ENCODE measurements at places on chromosomes 6 and 20. TPM values are rescaled to one million over a fixed set of nuclear protein-coding genes. Genes with fewer than 3 reads are reported as not detected.

HLA-C gene
- total RNA-seq = 293 TPM

ARFGEF3 gene
- total RNA-seq = 1.8 TPM

MAN1A1 gene
- 5.3 TPM for total RNA-seq

OOEP gene
- 0.17 TPM for total RNA-seq

TSHZ2 gene
- 11.5 TPM for total RNA-seq

PIGT gene
- total RNA-seq = 31.0 TPM

DNA sequence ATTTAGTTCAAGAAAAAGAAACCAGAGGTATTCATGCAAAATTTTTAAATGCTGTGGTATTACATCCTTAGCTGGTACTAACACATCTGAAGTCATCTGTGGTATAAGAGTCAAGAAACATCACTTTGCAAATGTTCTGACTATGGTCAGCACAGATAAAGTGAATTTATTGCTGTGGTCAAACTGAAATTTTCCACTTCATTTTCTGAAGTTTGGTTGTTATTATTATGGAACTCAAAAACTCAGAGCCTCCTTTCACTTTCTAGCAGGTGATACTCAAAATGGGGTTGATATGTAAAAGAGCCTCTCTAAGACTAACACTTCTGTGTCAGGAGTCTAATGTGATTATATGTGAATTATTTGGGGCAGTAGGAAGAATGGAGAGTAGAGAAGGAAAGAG is 257.8 kb downstream of the RNGTT start:
- DNase-seq = no peak

DNA sequence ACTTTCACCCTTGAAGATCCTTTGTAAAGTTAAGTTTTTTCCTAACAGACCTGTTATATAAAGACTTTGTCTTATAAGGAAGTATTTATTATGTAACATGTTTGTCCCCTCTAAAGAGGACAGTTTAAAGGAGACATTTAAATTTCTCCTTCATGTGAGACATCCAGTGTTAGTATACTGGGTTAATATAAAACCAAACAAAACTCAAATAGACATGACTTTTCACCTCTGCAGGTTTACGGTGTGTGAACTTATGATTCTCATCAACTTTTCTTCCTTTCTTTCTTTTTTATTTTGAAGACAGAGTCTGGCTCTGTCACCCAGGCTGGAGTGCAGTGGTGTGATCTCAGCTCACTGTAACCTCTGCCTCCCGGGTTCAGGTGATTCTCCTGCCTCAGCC is 17.4 kb upstream of the MPC1 start:
- DNase-seq = no peak

DNA sequence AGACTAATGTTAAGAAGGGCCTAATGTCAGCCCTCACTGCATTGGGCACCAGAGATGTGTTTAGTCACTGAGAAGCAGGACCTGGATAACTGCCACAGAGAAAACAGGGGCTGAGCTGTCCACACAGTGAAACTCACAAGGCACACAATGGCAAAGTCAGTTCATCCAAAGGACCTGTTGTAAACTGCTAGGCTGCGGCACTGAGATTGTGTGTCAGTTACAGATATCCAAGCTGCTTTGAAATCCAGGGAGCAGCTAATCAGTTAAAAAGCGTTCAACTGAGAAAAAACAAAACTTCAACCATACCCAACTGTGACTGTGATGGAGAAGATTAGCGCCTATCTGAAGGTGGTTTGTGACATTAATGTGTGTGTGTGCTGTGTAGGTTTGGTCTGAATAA is 27.8 kb upstream of the TMEM14A start:
- DNase-seq = no peak

- peak; percentile 35 for DNase-seq
Measured at GRCh38 chr6:70684794-70685493, 17.3 kb downstream of the SMAP1 start.

DNA sequence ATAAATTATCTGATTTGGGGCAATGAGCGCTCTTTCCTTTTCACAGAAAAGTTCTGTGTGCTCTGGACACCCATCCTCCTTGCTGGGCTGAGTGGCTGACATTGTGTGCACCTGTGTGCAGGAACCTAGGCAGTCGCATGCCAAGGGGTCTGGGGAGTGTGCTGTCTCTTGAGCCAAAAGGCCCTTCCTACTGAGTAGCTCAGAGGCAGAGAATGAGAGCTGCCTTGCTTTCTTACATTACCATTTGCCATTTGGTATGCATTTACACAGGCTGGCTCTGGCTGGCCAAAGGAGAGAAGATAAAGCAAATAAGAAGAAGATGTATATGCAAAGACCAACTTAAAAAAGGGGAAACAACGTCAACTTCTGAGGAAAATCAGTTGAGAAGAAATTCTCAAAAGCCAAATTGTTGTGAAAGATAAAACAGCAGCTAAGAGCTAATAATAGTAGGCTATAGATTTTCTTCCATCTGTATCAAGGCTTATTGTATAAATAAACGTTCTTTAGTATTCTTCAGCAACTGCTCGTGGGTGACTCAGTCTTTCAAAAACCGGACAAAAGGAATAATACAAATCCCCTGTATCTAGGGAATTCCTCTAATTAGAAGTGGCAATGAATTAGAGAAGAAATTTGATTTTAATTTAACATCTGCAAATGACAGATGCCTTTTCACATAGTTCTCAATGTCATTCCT is 121.9 kb downstream of the INSM1 start:
- DNase-seq = no peak

- no peak for DNase-seq
Measured at GRCh38 chr6:138638604-138639003, 135.0 kb upstream of the CCDC28A start.

GRCh38 chr20:4156411-4156810 is 141.1 kb upstream of the RNF24 start:
- DNase-seq = no peak

DNA sequence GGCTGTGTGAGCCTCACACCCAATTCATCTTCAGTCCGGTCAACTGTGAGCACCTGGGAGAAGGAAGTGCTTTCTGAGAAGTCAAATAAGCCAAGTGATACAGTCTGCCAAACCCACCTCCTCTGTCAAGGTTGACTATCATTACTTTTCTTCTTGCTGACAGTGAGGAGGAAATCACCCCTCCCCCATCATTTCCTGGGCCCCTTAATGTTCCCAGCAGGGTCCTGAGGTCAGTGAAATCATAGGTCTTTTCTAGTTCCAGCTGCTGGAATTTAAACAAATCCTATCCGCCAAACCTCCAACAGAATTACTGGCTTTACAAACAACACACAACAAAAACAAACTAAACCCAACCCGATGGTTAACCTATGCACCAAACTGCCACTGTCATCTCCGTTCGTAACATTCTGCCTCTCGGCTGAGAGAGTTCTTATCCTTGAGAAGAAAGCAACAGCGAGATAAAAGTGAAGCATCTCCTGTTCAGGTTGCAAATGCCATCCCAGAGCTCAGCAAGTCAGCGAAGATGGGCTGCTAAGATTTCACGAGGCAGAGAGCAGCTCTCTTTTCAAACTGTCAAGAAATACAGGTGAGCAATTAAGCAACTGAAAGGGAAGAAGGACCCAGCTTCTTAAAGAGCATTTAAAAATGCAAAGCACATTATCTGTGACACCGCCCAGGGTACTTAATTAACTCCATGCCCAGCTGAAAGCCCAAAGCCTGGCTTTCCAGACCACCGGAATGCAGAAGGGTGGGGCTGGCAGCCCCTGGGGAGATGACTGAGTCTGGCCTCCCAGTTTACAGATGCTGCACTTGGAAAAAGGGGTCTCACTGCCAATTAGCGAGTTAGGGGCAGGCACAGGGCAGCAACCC is 24.7 kb downstream of the GFOD1 start:
- no peak for DNase-seq

DNA sequence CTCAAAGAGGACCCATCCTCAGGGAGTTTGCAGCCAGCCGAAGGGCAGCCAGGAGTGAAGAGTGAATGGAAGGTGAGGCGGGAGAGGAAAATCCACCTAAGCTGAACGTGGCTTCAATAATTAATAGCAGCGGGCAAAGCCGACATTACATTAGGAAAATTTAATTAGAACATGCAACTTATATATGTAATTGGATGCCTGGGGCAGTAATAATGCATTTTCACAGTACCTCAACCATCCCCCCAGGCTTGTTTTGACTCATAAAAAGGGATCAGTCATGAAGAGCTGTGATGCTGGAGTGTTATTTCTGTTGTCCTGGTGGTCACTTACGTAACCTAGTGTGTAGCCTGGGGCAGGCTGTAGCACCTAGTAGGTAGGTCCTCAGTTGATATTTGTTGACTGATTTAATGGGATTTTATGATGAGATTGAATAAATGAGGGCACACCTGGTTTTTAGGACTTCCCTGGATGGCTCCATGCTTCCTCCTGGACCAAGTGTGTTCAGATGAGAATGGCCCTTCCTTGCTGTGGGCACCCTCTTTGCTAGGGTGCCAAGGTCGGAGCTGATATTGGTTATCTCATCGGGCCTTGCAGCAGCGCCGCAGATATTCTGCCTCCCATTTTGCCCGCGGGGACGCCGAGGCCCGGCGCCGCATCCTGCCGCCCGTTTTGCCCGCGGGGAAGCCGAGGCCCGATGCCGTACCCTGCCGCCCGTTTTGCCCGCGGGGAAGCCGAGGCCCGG is 128.8 kb downstream of the CDH26 start:
- peak; percentile 35 for DNase-seq

DNA sequence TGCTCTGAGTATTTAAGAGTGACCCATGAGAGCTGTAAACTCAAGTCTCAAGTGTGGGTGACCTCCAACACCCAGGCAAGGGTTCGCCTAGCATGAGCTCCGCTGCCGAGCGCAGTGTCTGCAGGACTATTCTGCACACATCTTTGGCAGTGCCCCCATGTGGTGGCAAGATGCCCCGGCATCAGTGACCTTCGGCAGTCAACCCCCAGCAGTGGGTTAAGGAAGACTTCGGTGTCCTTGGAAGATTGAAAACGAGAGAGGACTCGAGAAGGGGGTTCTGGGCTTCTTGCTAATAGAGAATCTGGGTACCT is 43.1 kb downstream of the RBM38 start:
- DNase-seq = no peak

DNA sequence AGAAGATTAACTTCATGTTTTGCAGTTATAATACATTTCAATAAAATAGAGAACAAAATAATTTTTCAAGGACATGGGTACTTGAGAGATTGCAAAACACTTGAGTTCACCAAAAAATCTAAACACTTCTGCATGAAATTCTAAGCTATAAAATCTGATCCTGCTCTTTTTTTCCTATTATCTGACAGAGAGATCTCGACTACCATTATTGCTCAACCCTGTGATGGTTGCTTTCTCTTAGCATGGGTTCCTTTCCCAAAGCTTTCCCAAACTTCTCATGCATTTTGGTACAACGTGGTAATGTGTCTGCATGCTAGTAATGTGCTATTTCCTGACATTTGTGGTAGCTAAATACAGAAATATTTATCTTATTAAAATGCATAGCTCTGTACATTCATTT is 1243.1 kb upstream of the ADGRB3 start:
- no peak for DNase-seq

DNA sequence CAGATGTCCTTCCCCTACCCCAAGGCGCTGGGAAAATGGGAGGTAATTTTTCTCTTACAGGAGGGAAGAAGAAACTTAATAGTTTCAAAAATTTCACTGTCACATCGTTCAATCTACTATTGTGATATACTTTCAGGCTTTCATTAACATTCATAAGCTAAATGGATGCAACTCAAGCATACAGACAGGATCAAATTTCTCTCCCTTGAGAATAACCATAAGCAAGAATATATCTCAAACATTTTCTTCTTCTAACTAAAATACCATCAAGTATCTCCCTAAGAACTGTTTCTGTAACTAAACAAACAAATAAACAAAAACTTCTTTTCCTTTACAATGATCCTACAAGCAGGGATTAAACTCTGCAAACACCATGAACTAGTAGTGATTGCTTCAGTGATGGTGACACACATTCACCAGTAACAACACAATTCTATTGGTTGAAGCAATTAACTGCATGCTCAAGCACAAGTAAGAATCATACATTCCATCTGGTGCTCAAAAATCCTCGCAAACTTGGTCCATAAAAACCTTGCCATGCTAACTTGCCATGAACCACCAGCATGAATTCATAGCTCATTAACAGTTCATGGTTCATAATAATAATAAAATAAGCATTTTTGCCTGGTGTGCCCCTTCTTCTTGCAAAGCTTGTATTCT is 183.8 kb downstream of the PTPRK start:
- DNase-seq = no peak

DNA sequence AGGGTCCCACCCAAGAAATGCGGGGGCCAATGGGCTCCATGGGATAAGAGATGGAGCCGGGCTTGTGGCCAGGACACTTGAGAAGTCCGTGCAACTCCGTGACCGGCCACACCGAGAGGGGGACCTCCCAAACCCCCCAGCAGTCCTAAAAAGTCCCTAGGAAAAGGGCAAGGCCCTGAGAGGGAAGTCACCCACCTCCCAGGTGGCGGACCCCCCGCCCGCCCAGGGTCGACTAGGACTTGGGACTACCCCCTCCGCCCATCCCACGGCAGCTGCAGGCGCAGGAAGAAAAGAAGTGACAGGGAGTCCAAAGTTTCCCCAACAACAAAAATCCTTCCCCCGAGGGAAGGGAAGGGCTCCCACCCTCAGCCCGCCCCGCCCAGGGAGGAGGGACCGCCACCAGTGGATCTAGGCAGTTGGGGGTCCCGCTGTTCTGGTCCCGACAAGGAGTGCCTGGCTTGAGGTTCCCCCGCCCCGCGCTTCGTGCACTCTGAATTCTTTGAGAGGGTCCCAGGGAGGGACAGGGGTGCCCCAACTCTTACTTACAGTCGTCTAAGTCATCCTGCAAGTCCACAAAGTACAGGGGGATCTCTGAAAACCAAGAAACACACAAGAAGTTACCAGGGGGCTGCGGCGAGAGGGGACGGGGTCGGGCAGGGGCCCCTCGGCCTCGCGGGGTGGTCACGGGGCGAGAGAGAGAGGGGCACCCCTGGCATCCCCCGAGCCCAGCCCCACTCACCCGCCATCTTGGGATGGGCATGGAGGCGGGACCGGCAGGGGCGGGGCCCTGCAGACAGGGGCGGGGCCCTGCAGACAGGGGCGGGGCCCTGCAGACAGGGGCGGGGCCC is 611 bp upstream of the RAB22A start:
- peak; percentile 40 for DNase-seq

GRCh38 chr6:106184629-106185028 is 98.5 kb downstream of the PRDM1 start:
- no peak for DNase-seq

GRCh38 chr6:158053377-158054313 is 72.0 kb downstream of the SYNJ2 start:
- DNase-seq = no peak

- DNase-seq = no peak
Measured at GRCh38 chr6:47360388-47360787, 50.7 kb upstream of the TNFRSF21 start.

GRCh38 chr20:50655311-50655880 is 35.9 kb downstream of the RIPOR3 start:
- DNase-seq = no peak

GRCh38 chr20:47453167-47453782 is 48.4 kb upstream of the NCOA3 start:
- DNase-seq = peak; percentile 95
